Small intestine (tissue), 16 donors: ENCODE measurements at places on chromosomes 5 and 9. TPM values are rescaled to one million over a fixed set of nuclear protein-coding genes. Genes with fewer than 3 reads are reported as not detected.
A peak's percentile ranks its signal among the peaks of the same experiment; 100 is the strongest.

The ARAP3 gene
- polyA plus RNA-seq, result 14.2 TPM

DNA sequence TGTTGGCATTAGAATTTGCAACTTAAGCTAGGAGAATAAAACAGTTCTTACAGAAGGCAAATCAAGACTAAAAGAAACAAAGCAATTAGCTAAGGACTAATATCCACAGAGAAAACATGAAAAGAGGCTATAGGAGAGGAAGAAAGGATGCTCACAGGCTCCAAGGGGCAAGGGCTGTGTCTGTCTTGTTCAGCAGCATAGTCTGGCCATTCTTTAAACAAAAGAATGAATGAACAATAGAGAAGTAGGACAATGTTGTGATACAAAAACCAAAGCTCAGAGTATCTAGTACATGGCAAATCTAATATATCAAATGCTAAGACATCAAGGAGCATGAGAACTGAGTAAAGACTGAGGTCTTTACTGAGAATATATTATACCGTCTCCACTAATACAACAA lies 39.5 kb downstream of the PLPP1 start:
- H3K4me3 ChIP-seq, result no peak overlapping the region
- H3K27me3 ChIP-seq, result no peaks in the 10 kb centered on the region
- no peak for DNase-seq
- H3K36me3 ChIP-seq, result no peaks in the 10 kb centered on the region

DNA sequence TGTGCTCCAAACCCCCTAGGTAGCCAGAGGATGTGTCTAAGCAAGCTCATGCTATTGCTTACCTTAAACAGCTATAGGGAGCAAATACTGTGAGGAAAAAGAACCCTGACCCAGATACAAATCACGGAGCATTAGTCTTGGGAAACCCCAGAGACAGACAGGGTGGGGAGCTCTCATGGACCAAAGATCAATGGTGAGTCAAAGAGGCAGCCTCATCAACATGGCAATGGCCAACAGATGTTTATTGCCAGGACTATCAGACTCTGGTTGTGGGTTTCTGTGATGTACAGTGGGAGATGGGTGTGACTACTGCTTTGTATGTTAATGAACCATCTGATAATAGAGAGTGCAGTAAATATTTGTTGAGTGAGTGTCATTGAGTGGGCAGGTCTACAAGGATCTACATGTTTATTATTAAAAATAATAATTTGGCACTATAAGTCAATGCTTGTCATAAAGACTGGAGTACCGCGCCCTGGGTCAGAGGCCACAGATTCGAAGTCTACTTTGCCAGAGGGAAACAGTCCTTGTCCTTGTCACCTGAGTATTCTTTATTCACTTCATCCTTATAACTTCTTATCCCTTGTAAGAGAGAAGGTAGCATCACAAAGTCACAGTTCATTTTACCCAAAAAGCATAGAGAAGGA lies 56.5 kb upstream of the RAI14 start:
- no peak overlapping the region for H3K4me3 ChIP-seq
- peaks cover 3% of the 10 kb centered on the region for H3K4me1 ChIP-seq
- peak overlapping the region; percentile 80 for H3K27ac ChIP-seq

GRCh38 chr5:146447734-146448380 lies 724 bp downstream of the TCERG1 start:
- peak; percentile 56 for DNase-seq
- peak overlapping the region; percentile 90 for H3K27ac ChIP-seq
- no peaks in the 10 kb centered on the region for H3K36me3 ChIP-seq
- H3K4me1 ChIP-seq, result peaks cover 11% of the 10 kb centered on the region
- peak overlapping the region; percentile 99 for H3K4me3 ChIP-seq
- no peaks in the 10 kb centered on the region for H3K27me3 ChIP-seq

DNA sequence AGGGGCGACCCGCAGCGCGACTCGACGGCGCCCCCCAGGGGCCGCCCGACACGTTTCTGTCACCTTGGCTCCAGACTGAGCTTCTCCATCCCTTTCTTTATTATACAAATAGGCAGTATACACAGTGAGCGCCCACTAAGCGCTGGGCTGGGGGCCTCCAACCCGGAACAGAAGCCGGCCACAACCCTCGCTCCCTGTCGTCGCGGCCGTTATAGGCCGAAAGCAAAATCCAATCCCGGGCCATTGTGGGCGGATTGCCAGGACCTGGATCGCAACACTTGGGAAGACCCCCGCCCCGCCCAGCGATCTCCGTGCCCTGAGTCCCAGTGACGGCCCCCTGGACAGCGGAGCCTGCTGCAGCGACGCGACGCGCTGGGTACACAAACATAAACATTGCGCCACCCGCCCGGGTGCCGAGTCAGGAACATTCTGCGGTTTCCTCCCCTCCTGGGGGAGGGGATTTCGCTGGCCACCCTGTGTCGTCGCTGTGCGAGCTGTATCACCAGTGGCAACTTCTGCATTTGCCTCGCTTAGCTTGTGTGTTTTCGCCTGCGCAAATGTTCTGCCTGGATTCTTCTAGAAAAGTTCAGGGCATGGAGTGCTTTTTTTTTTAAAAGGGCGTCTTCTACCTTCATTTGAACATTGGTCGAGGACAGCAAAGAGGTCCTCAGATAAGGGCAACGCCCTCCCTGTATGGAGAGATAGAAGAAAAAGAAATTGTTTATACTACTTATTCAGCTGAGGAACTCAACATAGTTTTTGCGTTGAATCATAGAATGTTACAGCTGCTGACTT lies 1.3 kb upstream of the DUSP1 start:
- peak overlapping the region; percentile 47 for H3K4me3 ChIP-seq
- H3K4me1 ChIP-seq, result peaks cover 80% of the 10 kb centered on the region
- peak; percentile 93 for DNase-seq
- no peaks in the 10 kb centered on the region for H3K27me3 ChIP-seq

The SNCB gene
- polyA plus RNA-seq, result not detected

The ZFP37 gene
- 1.00 TPM for polyA plus RNA-seq
